T-cell (primary cell): ENCODE measurements at places on chromosomes 12 and 14.

DNA sequence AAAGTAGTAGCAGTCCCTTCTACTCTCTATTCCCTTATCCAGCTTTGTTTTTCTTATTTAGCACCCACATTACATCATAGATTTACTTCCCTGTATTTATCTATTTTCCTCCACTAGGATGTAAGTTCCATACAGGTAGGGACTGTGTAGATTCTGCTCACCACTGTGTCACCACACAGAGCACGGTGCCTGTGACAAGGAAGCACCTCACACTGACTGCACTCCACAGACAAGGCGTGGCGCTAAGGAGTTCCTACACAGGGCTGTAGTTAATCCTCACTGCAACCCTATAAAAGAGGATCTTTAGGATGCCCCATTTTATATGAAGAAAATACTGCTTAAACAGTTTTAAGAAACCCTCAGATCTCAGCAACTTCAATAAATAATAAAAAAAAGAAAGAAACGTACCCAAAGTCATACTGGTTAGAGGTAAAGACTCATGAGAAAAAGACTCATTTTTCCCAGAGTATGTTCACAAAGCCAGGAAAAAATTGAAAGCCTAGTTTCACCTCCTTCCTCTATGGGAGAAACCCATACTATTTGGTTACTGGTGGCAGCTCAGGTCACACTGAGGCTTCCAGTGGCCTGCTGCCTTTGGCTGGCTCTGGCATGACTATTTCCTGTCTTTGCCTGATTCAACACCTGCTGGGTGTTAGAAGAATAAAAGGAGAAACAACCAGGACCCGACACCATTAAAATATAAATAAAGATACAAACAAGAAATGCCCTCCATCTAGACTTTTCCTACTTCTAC is 36.9 kb downstream of the RAD9B start:
- no peak for DNase-seq

- no peak for DNase-seq
Observed at GRCh38 chr14:75138492-75138891, 11.6 kb upstream of the NEK9 start.

GRCh38 chr14:98840091-98840490 is 431.9 kb downstream of the BCL11B start:
- no peak for DNase-seq

GRCh38 chr12:111056618-111057521 is 136.5 kb upstream of the MYL2 start:
- peak; percentile 37 for DNase-seq

DNA sequence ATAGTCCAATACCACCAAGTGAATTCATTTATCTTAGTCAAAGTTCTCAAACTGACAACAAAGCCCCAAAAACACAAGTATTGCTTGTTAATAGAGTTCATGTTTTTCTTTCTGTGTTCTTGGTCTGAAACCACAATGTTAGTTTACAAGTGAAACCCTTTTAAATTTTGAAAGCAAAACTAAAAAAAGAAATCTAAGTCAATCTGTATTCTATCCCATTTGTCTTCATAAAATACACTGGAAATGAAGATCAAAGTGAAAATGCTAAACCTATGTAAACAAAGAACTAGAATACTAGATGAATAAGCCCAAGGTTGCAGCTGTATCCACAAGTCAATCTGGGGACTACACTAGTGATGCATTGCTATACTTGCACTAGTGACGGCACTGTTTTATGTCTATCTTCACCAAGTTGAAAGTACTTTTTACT is 10.4 kb downstream of the MAP4K5 start:
- DNase-seq = no peak

- DNase-seq = no peak
Observed at GRCh38 chr12:27436029-27436428, 10.5 kb upstream of the SMCO2 start.

GRCh38 chr14:64705381-64706118 is 1.3 kb downstream of the PLEKHG3 start:
- DNase-seq = no peak

DNA sequence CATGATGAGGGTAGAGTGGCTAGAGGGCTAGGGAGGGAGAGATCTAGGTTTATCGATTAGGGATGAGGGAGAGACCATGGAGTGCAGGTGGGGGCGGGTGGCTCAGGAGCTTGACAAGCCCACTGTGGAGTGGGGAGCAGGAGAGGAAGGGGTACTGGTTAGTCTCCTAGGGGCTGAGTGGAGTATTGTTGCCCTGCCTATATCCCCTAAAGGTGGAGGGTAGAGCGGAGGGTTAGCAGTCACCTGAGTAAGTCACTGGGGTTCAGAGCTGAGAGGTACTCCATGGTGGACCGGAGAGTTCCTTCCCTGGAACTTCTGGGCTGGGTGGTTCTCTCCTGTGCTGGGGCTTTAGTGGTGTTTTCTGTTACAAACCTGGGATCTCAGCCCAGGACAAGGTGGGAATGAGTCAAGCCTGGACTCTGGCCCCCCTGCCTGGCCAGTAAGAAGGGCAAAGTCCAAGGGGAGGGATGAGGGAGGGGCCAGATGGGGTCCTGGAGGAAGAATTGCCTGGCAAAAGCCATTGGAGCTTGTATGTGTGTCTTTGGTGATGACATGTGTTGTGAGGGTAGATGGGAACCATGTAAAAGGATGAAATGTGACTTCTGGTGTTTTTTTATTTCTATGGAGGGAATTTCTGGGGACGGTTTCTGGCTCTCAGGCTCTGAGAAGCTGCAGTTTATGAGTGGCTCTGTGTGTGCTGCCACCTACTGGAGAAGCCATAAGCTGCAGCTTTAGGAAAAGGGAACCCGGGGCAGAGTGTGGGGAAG is at the start of gene CIDEB:
Gene CIDEB (minus strand): TSS at position 403 of the 767 bp plus-strand sequence. CDS start 119 bp downstream, at position 284.
- peak; percentile 48 for DNase-seq

GRCh38 chr14:99891900-99892299 is 98.7 kb downstream of the EML1 start:
- no peak for DNase-seq

DNA sequence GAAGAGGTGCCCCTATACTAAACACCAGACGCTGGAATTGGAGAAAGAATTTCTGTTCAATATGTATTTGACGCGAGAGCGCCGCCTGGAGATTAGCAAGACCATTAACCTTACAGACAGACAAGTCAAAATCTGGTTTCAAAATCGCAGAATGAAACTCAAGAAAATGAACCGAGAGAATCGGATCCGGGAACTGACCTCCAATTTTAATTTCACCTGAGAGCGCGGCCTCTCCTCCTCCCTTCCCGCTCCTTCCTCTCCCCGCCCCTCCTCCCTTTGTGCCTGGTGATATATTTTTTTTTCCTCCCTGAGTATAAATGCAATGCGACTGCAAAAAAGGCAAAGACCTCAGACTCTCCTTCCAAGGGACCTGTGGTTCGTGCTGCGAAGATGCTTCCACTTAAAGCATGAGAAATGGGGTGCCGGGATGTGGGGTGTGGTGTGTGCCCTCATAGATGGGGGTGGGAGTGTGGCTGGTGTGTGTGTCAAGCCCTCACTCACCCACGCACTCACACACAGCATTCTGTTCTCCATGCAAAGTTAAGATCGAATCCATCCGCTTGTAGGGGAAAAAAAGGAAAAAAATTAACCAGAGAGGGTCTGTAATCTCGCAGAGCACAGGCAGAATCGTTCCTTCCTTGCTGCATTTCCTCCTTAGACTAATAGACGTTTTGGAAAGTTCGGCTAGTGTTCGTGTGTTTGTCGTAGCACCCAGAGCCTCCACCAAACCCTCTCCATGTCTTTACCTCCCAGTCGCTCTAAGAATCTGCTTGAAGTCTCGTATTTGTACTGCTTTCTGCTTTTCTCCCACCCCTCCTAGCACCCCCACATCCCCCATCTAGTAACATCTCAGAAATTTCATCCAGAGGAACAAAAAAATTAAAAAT is 4.5 kb downstream of the HOXC10 start:
- no peak for DNase-seq

- no peak for DNase-seq
Observed at GRCh38 chr14:65034021-65034420, 47.3 kb downstream of the FNTB start.

GRCh38 chr12:84857525-84858208 is 54.9 kb downstream of the SLC6A15 start:
- no peak for DNase-seq

DNA sequence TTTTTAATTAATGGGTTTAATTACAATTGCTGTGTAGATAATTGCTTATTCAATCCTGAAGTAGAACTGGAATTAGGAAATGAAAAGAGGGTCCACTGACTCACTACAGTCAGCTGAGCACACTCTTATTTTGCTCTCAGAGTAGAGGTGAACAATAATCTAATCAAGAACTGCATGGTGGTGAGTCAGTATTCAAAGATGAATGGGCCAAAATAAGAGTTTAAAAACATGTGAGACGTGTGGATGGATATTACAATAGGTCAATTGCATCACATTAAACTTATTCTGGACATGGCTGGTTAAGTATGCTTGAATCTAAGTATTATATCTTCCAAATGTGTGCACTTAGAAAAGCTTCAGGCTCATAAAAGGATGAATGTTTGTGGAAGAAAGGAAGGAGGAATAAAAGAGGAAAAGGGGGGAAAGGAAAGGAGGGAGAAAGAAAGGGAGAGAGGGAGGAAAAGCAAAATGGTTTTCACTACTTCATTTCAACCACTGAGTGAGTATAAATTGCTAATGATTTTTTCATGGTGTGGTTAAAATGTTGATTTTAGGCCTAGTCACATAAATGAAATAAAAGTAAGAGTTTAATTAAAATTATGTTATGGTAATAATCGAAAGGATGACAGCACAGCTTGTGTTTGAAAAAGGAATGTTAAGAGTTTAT is 27.0 kb upstream of the EEA1 start:
- no peak for DNase-seq

- DNase-seq = no peak
Observed at GRCh38 chr12:65155784-65156183, 13.6 kb upstream of the LEMD3 start.

- DNase-seq = no peak
Observed at GRCh38 chr14:51922624-51923023, 62.2 kb downstream of the GNG2 start.

DNA sequence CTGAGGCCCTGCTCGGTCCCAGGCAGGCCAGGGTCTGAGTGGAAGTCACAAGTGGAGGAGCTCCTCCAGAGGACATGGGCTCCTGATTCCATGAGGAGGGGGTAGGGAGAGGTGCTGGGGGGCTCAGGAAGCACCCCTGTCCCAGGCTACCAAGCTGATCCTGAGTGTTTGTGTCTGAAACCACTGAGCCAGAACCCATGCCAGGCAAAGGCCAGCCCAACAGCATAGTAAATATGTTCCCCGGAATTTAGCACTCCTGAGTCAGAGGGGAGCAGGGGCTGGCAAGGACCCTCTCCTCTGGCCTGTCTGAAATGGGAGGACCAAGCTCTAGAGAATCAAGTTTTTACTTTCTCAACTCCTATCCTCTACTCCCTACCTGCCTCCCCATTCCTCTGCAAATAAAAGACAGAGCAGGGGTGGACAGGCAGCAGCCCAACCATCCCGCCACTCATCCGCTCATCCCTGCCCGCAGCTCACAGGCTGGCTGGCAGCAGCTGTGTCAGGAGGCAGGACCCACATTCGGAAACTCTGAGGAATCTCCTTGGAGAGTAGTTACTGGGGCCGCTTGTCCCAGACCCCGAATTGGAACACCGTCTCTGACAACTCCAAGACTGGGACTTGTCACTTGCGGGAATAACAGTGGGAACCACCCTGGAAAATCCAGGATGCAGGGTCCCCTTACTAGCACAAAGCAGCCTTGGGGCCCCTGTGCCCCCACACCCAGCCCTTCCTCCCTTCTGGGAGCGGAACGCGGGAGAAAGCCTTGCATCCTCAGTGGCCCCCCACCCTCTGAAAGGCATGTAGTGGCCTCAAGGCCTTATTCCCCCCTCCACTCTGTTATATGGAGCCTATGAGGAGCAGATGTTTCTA is 102.5 kb downstream of the ZFP36L1 start:
- DNase-seq = no peak

- DNase-seq = no peak
Observed at GRCh38 chr12:3920351-3921150, 47.4 kb upstream of the PARP11 start.

DNA sequence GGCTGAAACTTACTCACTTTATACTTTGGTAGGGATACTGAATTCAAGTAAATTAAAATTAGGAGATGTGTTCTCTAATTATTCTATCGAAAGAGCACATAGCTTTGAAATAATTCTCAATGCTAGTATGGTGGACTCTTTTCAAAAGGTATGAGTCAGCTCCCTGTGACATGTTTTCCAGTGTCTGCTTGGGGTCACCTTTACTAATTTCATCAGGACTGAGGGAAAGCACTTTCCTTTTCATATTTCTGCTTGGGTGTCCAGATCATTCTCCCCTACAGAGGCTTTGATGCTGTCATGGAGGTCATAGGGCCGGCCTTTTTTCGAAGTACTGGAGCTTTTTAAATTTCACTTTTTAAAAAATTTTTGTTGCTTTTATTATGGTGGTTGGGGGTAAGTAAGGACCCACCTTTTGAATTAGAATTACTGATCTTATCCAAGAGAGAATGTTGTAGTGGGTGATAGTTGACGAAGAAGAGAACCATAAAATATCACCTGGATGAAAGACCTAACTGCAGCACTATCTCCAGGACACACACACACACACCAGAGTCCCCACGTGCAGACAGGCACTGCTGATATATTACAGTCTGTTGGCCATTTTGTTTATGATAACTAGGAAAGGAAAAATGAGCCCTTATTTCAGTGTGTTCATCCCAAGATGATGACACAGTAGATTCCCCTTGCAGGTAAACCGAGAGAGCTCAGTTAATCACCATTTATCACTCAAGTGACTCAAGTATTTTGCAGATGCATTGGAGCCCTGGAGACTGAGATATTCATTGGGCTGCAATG is 558.6 kb downstream of the DIO2 start:
- no peak for DNase-seq

DNA sequence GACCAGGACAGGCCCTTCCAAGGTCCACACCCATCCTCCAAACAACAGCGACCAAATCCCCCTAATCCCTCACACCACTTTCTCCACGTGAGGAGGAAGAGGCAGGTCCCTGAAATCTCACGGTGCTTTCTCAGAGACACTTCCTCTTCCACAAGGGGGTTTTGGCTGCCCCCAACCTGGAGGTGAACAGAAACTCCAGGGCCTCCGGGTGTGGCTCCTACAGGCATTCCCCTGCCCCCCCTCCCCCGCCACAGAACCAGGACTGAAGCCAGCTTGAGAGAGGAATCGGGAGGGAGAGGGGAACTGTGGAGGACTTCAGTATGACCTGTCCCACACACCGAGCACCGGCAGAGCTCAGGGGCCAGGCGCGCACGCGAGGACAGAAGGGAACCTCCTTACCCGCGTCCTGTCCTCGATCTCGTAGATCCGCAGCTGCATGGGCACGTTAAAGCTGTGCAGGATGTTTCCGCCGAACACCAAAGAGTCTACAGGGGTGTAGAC is 60.2 kb downstream of the KDM2B start:
- DNase-seq = no peak

- DNase-seq = peak; percentile 43
Observed at GRCh38 chr14:103905842-103906456, 22.3 kb upstream of the TDRD9 start.

DNA sequence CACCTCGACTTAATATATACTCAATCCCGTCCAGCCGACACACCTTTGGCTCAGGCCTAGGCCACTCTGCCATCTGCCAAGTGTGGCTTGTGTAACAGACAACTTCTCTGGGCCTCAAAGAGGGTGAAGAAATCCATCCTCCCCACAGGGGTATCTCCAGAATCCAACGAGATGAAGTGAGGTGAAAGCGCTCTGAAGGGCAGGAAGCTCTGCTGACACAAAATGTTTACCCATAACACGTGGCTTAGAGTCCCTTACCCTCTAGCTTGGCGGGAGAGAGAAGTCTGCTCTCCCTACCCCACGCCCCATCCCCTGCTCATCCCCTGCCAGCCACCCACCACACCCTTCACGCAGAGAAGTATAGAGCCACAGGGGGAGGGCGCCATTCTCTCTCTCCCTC is 13.0 kb downstream of the ZBTB39 start:
- DNase-seq = no peak
